ENCODE measurements at places on chromosomes 7 and 10. TPM values are rescaled to one million over a fixed set of nuclear protein-coding genes. Genes with fewer than 3 reads are reported as not detected.

The ATG9B gene
- under 0.01 TPM for total RNA-seq

The AGFG2 gene
- total RNA-seq: 36.5 TPM

The NSUN6 gene
- total RNA-seq: 9.6 TPM

The OR2A42 gene
- total RNA-seq: under 0.01 TPM

The AKR1C8 gene
- total RNA-seq: not detected

The TMEM213 gene
- not detected for total RNA-seq

The MAGI2 gene
- total RNA-seq: 2.7 TPM

The NEUROD6 gene
- not detected for total RNA-seq

The PPP3CB gene
- 12.7 TPM for total RNA-seq

The CCL26 gene
- total RNA-seq: not detected

The TUBAL3 gene
- 0.11 TPM for total RNA-seq

The GARIN1A gene
- total RNA-seq: 0.13 TPM

The NPC1L1 gene
- not detected for total RNA-seq

The GPAM gene
- total RNA-seq: 13.5 TPM

The TMEM225B gene
- not detected for total RNA-seq

The ADRA2A gene
- 0.49 TPM for total RNA-seq

The TECPR1 gene
- total RNA-seq: 82.6 TPM

The GPR37 gene
- total RNA-seq: 8.1 TPM

The CTAGE6 gene
- 0.39 TPM for total RNA-seq

The KAZALD1 gene
- total RNA-seq: 1.1 TPM

The FAM221A gene
- total RNA-seq: 8.4 TPM

The THSD7A gene
- total RNA-seq: 30.5 TPM

The SFTPA1 gene
- not detected for total RNA-seq

The OTUD1 gene
- 4.9 TPM for total RNA-seq

The CELF2 gene
- total RNA-seq: 12.5 TPM

The POM121 gene
- total RNA-seq: 5.0 TPM

The SPDYE11 gene
- total RNA-seq: not detected

The SCIN gene
- total RNA-seq: 0.18 TPM

All from pulmonary artery endothelial cell (primary cell).